Effector memory CD8-positive, alpha-beta T cell (primary cell): ENCODE measurements at places on chromosomes 2 and 18.

- no peak for DNase-seq
Measured at GRCh38 chr2:27527182-27527581, 30.5 kb downstream of the GCKR start.

DNA sequence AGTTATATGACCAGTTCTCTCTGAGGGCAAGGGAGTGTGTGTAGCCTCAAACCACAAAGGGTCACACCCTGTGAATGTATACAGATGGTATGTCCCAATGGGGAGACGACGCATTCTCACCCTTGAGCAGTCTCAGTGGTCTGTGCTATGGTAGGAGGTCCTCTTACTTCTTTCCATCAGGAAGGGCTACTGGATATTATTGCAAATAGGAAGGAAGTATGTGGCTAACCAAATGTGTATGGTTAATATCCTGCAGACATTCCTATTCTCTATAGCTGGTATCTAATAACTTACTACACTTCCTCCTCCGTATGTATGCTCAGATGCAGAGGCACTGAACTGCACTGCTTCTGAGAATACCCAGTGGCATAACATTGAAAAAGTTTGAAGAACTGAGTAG lies 306.7 kb upstream of the CCDC68 start:
- no peak for DNase-seq

DNA sequence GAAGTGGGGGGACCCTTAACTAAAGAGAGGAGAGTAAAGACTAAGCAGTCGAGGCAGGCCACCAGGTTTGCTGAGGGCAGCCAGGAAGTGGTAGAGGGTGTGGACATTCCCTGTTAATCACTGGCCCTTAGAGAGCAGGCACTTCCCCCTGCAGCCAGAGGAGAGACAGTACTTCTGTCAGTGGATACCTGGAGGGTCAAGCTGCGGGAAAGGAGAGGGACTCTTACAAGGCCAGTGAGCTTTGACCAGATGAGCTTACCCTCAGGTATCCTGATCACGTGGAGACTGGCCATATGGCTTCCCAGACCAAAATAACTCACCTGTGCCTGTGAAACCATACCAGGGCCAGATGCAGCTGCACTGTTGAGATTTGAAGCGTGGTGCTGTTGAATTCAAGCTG lies 28.6 kb downstream of the ITGA6 start:
- DNase-seq: no peak

GRCh38 chr2:29368659-29369040 lies 253.4 kb downstream of the CLIP4 start:
- DNase-seq: no peak

- no peak for DNase-seq
Measured at GRCh38 chr18:2534906-2535305, 36.4 kb downstream of the METTL4 start.

GRCh38 chr2:74441690-74442482 lies at the start of gene RTKN:
TSS of gene RTKN (minus strand) at chr2:74441937. CDS start at chr2:74441816, 121 bp downstream.
- DNase-seq: peak; percentile 52

GRCh38 chr2:214226061-214226460 lies 184.8 kb upstream of the VWC2L start:
- DNase-seq: no peak

GRCh38 chr18:9428862-9429661 lies 46.3 kb upstream of the RALBP1 start:
- no peak for DNase-seq

- DNase-seq: no peak
Measured at GRCh38 chr2:228065686-228066085, 115.8 kb downstream of the SPHKAP start.
